ENCODE measurements at places on chromosomes 1 and 21.
A peak's percentile ranks its signal among the peaks of the same experiment; 100 is the strongest.

DNA sequence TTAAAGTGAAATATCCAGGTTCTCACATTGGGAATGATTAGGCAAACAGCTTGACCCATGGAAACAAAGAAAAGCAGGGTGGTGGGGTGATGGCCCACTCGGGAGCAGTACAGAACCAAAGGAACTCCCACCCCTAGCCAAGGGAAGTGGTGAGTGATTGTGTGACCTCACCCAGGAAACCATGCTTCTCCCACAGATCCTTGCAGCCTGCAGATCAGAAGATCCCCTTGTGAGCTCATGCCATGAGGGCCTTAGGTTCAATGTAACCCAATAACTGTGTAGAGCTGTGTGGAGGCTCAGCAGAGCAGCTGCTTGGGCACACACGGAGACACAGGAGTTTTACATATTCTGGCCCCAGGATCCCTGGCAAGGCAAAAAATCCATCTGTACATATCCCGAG lies 311.8 kb upstream of the DPYD start:
- DNase-seq: no peak

- DNase-seq: peak; percentile 69
Observed at GRCh38 chr1:18452550-18452949, 28.2 kb upstream of the KLHDC7A start.

DNA sequence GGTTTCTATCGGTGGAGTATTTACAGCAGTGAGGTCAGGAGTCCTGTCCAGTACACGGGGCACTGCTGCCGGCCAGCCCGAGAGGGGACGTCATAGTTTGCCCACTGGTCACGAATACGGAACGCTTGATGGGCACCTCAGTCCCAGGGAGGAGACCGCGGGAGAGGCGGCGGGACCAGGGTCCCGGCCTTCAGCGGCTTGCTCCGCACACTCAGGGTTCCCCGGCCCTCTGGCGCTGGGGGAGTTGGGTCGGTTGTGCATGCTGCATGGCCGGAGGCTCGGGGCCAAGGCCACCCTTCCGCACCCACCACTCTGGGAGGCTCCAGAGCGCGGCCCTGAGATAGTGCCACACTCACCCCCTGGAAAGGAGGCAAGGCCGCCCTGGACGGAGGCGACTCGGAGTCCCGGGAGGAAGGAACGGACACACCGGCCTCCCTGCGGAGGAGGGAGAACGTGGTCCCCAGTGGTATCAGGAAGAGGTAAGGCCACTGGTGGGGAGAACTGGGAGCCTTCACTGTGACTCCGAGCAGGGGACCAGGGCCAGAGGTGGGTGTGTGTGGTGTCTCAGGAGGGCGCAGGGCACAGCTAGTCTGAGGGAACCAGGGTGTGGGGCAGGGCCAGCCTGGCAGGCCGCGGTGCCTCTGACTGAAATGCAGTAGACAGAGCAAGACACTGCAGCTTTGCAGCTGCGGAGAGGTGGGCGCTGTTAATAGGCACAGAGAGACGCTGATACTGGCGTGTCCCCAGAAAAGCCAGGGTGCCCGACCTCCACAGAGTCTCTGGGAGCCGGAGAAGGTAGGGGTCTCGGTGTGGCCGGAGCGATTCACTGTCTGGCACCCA lies 28.6 kb upstream of the PRSS38 start:
- no peak for DNase-seq

DNA sequence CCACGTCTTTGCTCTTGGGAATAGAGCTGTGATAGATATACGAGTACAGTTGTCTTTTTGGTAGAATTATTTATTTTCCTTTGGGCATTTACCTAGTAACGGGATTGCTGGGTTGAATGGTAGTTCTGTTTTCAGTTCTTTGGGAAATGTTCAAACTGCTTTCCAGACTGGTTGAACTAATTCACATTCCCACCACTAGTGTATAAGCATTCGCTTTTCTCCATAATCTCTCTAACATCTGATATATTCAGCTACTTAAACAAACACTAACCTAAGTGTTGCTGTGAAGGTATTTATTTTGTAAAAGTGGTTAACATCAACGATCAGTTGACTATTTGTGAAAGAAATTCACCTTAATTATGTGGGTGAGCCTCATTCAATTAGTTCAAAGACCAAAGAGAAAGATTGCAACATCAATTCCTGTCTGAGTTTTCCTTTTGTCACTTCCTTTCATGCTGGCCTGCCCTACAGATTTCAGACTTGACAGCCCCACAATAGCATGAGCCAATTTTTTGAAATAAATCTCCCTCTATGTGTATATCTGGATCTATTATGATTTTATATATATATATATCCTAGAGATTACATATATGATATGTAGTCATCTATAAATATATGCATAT lies 26.7 kb upstream of the DUSP10 start:
- DNase-seq: no peak

GRCh38 chr1:2104621-2105427 lies 54.6 kb downstream of the PRKCZ start:
- no peak for DNase-seq

DNA sequence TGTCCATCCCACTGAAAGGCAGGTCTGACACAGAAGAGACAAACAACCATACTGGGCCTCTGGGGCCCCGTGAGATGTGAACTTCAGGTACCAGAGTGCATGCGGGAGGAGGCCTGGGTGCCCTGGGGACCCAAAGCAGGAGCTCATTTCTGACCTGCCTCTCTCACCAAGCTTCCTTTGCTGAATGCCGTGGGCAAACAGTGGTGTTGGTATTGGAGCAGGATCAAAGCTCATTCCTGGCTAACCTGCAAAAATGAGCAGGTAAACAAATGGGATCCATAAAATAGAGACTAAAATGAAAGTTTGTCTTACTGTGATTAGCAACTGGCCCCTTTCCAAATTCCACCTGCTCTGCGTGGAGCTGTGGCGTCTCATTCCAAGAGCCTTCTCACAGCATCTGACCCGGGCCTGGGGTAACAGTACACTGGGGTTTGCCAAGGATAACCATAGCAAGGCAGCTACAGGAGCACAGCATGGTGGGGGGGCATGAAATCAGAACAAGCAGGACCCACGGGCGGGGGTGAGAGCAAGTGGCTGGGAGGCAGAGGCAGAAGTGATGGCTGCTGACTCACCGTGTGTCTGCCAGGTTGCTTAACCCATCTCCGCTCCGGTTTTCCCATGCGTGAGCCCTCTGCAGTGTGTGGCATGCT lies 103.6 kb downstream of the KIF26B start:
- peak; percentile 46 for DNase-seq

- no peak for DNase-seq
Observed at GRCh38 chr1:91854852-91855534, 31.0 kb downstream of the TGFBR3 start.

- no peak for DNase-seq
Observed at GRCh38 chr1:223759273-223759672, 46.9 kb downstream of the CAPN2 start.

GRCh38 chr1:220748936-220749335 lies 814 bp downstream of the MTARC2 start:
- DNase-seq: no peak

DNA sequence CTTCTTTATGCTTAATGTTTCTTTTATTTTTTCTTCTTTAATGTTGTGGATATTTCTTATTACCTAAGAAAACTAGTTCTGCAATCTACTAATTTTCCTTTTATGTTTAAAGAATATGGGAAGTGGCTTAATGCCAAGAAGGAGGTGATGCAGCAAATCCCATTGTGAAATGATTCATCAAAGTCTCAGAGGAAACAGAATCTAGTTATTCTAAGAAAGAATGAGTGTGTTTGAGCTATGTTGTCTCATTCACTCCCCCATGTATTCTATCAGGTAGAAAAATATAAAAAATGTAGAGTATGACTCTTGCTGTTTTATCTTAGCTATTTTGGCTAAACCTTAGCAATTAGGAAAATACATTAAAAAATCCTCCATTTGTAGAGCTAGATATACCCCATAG lies 659.9 kb upstream of the RGS18 start:
- peak; percentile 46 for DNase-seq

DNA sequence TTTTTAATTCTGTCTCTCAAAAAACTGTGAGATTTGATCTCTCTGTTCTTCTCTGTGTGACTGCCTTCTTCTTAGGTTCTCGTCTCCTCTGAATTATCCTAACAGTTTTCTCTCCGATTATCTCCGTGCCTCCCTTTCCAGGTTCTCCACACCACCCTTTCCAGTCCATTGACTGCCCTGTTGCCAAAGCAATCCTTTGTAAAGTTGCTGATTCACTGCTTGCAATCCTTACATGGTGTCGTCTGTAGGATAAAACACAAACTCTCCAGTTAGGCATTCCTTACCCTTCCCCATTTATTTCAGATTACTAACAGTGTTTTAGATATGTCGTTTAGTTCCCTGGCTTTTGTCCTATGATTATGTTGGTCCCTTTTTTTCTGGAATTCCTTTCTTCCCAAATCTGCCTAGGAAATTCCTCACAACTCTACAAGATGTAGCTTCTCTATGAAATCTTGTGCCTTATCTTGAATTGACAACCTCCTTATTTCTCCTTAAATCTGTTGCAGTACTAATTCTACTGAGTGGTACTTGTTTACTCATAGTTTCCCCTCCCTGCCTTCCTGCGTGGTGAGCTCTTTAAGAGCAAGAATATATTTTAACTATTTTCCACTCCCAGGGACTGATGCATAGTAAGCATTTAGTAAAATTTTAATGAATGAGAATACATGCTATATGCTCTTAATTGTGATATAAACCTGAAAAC lies 22.3 kb downstream of the RCOR3 start:
- DNase-seq: no peak

DNA sequence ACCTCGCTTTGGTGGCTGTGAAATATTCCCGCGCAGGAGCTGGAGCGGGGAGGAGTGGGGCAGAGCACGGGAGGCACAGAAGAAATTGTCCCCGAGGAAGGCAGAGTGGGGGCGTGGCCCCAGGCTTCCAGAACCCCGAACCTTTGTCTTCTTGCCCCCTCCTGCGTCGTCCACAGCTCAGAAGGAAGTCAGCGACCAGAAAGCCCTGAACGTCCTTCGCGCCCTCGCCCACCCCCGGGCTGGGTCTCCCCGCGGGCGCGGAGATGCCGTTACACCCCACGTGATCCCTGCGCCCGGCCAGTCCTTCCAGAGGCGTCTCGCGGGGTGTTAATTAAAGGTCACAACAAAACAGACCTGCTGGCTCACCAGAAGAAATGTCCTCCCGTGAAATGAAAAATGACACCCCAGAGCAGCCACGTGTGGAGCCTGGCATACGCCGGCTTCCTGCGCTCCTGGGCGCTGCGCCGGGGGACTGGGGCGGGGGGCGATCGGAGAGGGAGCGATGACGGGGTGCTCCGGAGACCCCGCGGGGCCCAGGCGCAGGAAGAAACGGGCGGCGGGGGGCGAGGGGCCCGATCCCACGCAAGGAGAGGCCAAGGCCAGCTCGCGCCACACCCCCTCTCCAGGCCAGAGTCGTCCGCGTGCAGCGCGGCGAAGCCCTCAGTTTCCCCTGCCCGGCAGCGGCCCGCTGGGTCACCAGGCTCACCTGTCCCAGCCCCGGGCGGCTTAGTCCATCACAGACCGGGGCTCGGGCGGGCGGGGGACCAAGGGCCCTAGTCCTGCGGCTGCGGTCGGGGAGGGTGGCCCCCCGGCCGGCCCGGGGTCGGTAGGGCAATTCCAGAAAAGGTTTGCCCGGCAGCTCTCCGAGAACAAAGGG lies 995 bp upstream of the KIF26B start:
- DNase-seq: peak; percentile 5

DNA sequence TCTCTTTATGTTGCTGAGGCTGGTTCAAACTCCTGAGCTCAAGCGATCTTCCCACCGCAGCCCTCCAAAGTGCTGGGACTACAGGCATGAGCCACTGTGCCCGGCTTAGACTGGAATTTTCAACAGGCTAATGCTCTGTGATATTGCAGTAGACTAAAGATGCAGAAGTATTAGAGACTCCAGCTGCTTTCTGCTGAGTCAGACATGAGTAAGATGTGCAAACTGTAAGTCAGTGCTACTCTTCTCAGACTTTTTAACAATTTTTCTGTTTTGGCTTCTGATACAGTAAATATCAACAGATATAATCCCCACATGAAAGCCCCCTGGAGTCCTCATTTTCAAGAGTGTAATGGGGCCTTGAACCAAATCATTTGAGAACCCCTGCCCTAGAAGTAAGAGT lies 29.3 kb upstream of the NLRP3 start:
- no peak for DNase-seq

- DNase-seq: no peak
Observed at GRCh38 chr1:110675060-110675791, 486 bp upstream of the KCNA3 start.

All from RWPE1 (cell line).